ENCODE measurements at places on chromosomes 2 and 18.

- no peak for DNase-seq
Observed at GRCh38 chr2:162545254-162545653, 201.3 kb downstream of the GCA start.

GRCh38 chr2:133608291-133608690 lies 40.0 kb upstream of the NCKAP5 start:
- no peak for DNase-seq

DNA sequence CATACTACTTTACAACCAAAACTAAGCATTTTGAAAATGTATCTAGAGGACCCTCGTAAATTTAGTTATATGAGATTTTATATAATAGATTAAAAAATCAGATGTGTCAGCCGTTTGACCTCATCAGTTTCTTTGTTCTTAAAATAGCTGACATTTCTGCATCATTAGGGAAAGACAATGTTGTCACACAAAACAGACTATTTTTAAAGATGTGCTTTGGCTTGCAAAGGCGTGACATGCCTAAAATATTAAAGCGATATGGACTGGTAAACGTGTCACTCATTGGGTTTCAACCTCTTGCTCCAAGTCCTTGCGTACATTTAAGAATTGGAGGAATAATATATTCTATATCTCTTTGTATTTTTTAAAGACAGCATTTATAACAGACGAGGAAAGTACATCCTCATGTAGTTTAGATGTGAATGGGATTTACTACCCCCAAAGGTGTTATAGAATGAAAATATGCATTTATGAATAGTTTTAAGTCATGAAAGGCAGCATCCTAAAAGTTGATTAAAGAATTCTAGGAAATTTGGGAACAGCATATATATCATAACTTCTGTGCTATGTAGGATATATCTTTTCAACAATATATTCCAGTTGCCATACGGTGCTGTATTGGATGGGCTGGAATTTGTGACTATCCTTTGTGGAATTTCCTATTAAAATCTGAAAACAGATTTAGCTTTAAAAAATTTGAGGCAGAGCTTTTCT lies 3.8 kb downstream of the MYL12A start:
- DNase-seq: no peak

GRCh38 chr2:168090366-168091135 lies 156.8 kb downstream of the STK39 start:
- no peak for DNase-seq

- DNase-seq: no peak
Observed at GRCh38 chr18:6476190-6476589, 61.5 kb upstream of the L3MBTL4 start.

DNA sequence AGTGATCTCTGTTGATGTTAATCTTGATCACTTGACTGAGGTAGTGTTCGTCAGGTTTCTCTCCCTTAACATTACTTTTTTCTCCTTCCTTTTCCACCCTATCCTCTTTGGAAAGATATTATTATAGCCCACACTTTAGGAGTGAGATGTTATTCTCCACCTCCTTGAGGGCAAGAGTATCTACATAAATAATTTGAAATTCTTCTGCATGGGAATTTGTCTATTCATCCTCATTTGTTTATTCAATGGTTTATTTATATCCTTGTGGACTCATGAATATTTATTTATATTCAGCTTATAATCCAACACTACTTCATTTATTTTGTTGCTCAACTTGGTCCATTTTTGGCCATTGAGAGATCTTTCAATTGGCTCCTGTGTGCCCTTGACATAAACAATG lies 750.4 kb downstream of the EPHA4 start:
- no peak for DNase-seq

- DNase-seq: peak; percentile 40
Observed at GRCh38 chr2:26922405-26923188, 47.8 kb upstream of the MAPRE3 start.

GRCh38 chr2:130831356-130831755 lies 5.4 kb upstream of the ARHGEF4 start:
- DNase-seq: no peak

- no peak for DNase-seq
Observed at GRCh38 chr2:150267651-150268415, 219.6 kb downstream of the RND3 start.

DNA sequence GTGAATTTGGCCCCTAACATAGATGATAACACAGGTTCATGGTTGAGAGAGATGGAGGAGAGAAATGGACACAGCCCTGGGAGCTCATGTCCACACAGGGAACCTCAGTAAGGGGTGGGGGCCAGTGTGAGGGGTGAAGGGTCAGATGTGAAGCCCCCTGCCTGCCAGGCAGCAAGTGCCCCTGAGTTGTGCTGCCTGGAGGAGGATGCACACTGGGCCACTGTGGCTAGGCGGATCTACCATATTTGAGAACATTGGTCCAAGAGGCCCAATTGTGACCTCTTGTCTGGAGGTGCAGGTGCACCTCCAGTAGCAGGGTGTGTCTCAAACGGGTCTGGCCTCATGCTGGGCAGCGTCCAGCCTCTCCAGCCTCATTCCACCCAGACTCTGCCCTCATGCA lies 99.6 kb upstream of the SNTG2 start:
- no peak for DNase-seq

- no peak for DNase-seq
Observed at GRCh38 chr2:43099797-43100196, 126.6 kb downstream of the ZFP36L2 start.

- no peak for DNase-seq
Observed at GRCh38 chr2:190792956-190793888, 87.4 kb upstream of the GLS start.

GRCh38 chr2:165902934-165903333 lies 50.6 kb downstream of the TTC21B start:
- peak; percentile 31 for DNase-seq

DNA sequence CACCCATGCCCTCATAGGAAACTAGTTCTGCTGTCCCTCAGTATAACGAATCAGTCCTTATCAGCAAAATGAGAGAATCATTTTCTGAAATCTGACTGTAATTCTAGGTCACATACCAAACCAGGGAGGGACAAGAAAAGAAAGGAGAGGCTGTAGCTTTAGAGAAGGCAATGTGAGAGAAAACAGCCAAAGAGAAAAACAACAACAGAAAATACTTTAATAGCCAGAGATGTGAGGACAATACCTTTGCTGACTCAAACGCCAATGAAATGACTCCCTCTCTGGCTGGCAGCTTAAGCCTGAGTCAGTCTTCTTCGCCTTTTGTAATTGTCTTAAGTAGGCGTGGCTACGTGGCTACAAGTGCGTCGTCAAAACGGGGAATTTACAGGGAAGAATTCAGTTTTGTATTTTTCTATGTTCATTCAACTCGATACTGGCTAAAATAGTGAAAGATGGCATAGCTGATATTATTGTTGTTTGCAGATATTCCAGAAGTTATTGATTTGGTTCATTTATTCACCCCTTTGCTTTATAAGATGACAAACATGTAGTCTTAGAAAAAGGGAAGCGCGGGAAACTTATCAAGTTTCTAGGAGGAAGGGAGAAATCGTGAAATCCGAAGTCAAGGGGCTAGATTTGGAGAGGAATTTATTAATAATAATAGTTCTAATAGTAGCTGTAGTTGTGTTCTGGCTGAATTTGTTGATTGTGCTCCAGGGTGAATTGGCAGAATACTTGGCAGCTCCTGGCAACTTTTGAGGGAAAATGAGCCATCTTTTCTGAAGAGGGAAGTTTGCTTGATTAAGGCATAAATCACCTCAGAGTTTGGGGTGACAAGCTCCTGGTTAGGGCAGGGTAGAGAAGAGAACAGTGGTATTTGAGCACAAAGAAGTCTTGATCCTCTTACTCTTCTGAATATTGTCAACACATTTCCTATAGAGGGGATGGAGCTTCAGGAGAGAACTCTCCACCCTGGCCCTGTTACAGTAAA lies at the start of gene IL1A:
IL1A (minus strand) TSS at position 295 of the 991 bp plus-strand sequence. CDS start 723 bp downstream, outside the sequence.
- DNase-seq: peak; percentile 29

- no peak for DNase-seq
Observed at GRCh38 chr18:50310080-50310479, 22.6 kb upstream of the CXXC1 start.

DNA sequence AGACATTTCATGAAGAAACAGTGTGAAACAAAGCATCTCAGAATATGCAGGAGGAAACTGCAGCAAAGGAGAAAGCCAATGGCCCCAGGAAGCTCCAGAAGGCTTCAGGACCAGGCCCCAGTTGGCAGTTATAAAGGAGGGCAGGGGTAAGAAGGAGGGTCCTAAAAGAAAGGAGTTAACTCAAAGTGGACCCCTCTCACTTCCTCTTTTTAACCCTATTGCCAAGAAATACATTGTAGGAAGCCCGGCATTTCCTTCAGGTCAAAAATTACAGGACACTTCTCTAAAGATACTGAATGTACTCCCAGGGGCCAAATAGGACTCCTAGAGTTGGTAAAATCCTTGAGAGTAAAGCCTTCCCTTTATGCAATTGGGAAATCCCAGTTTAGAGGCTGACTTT lies 77.1 kb upstream of the TGFA start:
- DNase-seq: no peak

GRCh38 chr2:128406736-128407554 lies 88.3 kb upstream of the HS6ST1 start:
- DNase-seq: no peak

DNA sequence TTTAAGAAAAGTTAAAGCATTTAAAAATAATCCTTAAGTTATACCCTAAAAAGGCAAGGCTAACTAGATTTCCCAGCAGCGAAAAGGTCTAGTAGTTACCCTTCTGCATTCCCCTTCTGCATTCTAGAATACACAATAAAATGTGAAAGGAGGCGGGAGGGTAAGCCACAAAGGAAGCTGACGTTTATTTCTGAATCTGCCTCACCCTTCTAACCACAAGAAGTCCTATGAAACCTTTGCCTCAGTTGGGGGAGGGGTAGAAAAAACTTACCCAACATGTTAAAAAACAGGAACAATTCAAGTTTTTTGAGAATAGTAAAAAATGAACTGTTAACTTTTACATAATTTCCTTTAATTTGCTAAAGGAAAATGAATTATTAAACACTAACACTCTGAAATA lies 11.3 kb downstream of the STK17B start:
- DNase-seq: peak; percentile 91

DNA sequence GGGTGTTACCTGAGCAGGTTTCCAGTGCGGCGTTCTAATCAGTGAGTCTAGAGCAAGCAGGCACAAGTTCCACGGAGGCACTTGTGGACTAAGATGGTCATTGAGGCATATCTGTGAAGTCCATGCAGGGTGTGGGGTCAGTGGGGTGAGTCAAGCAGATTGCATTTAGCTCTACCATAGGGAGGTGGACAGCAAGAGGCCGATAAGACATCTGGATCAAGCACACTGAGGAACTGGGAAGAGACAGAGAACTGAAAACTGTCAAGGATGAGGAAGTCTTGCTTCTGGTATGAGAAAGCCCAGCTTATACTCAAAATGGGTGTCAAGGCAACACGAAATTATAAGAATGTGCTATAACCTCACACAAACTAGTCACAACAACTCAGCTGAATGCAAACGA lies 61.2 kb upstream of the SLC39A10 start:
- no peak for DNase-seq

- no peak for DNase-seq
Observed at GRCh38 chr2:17850151-17850550, 28.3 kb upstream of the KCNS3 start.

DNA sequence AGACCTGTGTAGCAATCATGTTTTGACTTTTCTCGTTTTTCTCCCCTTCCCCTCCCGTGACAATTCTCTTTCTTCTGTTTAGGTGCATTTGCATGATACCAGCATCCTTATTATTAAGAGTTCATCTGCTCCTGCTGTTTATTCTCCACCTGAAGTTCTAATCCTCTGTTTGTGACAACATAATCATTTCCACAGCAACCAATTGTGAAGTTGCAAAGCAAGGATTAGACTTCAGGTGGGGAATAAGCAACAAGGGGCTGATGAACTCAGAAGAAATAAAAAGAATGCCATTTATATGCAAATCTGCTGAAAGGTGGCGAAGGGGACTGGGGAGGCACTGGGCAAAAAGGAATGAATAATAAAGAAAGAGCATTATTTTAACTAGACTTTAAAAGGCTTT lies 124.8 kb upstream of the LINC00305 start:
- DNase-seq: no peak

- DNase-seq: peak; percentile 34
Observed at GRCh38 chr2:219249203-219249980, 3.7 kb upstream of the TUBA4B start.

GRCh38 chr2:231685349-231686191 lies 22.8 kb upstream of the PTMA start:
- DNase-seq: no peak

DNA sequence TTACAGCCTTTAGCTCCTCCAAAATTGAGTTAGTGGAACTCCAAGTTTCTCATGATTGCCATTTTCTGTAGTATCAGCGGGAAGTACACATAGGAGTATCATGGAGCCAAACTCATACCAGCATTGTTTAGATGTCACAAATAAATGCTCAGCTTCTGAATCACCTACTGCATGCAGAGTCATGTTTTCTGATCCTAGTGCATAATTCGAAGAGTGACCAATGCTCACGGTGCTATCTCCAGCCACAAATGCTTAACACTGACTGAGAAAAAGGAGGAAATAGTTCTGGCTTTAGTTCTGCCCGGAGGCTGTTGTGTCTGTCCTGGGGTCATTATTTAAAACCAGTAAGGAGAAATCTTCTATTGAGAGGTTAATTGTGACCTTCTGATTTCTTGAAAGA lies 45.4 kb upstream of the LRATD1 start:
- no peak for DNase-seq

GRCh38 chr18:48990481-48991318 lies 39.9 kb upstream of the SMAD7 start:
- no peak for DNase-seq

GRCh38 chr2:30178618-30179434 lies 32.0 kb downstream of the YPEL5 start:
- no peak for DNase-seq

DNA sequence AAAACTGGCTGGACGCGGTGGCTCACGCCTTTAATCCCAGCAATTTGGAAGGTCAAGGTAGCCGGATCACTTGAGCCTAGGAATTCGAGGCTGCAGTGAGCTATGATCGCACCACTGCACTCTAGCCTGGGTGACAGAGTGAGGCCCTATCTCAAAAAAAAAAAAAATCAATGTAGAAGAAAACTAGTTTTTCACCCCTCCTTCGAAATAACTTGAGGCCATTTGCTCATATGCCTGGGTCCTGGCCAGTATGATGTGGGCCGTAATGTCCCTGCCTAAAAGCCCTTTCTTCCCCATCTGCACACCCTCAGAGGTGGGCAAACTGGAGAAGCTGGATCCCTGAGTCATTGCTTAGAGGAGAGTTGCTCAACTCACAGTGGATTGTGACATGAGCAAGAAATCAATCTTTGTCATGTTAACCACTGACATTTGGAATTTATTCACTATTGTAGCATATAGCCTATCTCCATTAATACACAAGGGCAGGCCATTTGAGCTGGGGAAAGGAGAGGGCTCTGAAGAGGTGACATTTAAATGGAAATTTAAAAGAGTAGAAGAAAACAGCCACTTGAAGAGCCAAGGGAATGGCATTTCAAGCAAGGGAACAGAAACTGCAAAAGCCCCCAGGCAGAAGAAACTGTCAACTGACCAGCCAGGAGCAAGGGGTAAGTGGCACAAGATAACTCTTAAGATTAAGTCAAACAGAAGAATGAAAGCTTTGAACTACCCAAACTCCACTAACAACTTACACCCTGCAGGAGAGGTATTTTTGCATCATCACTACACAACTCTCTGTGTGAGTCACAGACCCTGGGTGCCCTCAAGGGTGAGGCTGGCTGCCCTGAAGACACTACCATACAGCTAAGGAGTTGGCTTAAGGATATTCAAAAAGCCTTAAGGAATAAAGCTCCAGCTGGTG lies 7.6 kb upstream of the METTL21A start:
- DNase-seq: no peak

All from astrocyte of the cerebellum (primary cell).